Activated CD8-positive, alpha-beta memory T cell treated with anti-CD3 and anti-CD28 coated beads for 1 hour (primary cell): ENCODE measurements at places on chromosomes 7 and 10.

GRCh38 chr10:35942057-35942456, 300.0 kb upstream of the FZD8 start:
- DNase-seq: no peak

DNA sequence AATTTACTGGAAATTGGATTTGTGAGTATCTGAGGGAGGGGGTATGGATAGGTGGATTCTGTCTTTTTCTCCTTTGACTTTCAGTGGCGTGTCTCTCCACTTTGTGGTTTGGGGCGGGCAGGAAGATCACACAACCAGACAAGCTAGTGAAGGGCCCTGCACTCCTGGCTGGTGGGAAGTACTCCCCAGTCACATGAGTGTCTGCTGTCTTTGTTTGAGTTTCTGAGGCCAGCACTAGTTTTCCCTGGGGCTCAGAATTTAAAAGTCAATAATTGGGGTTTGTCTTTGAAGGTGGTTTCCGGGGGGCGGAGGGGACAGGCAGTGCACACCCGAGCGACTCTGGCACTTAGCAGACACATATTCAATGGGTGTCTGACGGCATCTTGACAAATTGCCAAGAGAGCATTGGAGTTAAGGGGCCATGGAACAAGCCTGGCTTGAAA, 120.1 kb downstream of the WDFY4 start:
- DNase-seq: no peak

- no peak for DNase-seq
These were observed 122.0 kb downstream of the PRLHR start for GRCh38 chr10:118473305-118473960.

GRCh38 chr7:130091999-130092398, 21.7 kb downstream of the KLHDC10 start:
- DNase-seq: no peak

- no peak for DNase-seq
These were observed 46.6 kb downstream of the GLCCI1 start for GRCh38 chr7:8015100-8015745.

DNA sequence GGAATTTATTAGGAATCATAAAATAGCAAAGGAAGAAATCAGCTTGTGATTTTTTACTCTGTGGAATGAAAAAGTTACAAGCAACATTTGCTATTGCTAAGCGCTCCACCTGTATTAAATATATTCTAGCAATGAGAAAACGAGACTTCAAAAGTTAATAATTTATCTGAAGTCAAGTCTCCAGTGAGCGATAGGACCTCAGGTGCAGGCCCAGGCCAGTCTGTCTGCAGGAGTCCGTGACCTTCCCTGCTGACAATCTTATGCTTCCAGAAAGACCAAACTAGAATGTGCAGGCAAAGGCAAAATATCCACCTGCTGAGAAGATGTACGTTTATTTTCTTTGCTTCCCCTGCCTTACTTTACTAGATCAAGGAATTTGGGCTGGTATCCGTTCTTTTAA, 22.7 kb downstream of the MRC1 start:
- DNase-seq: no peak

- no peak for DNase-seq
These were observed 1.8 kb downstream of the BRI3 start for GRCh38 chr7:98283127-98283886.

GRCh38 chr10:116364868-116365267, 40.6 kb downstream of the CCDC172 start:
- DNase-seq: no peak

GRCh38 chr7:5177060-5177459, 13.0 kb upstream of the WIPI2 start:
- DNase-seq: no peak
